Suppressor macrophage treated with lipopolysaccharide for 4 hours (primary cell): ENCODE measurements at places on chromosomes 5 and 9.

GRCh38 chr5:4883360-4883759, 256.8 kb upstream of the ADAMTS16 start:
- DNase-seq = no peak

GRCh38 chr5:96381526-96381925, 51.5 kb downstream of the PCSK1 start:
- DNase-seq = no peak

DNA sequence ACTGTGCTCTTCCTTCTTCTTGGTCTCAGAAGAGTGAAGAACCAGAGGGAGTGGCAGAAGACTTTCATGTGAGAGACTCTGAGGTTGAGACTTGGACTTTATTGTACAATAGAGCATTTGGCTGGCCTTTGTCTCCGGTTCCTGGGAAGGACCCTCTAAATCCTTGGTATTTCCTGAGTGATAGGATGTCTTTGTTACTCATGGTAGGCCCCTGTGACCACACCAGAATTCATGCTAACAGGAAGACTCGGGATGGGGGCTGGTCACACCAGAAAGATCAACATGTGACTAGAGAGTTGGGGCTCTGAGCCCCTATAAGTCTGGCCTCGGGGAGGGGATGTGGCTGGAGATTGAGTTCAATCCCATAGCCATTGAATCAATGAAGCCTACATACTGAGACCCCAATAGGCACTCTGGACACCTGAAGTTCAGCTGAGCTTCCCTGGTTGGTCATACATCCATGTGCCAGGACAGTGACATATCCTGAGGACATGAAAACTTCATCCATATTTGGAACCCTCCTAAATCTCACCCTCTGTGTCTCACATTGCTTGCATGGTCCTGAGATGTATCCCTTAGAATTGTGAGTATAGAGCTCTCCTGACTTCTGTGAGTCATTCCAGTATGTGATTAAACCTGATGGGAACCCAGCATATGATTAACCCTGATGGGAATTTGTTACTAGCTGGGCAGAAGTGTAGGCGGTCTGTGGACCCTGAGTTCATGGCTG, 201.7 kb downstream of the GADD45G start:
- DNase-seq = no peak

DNA sequence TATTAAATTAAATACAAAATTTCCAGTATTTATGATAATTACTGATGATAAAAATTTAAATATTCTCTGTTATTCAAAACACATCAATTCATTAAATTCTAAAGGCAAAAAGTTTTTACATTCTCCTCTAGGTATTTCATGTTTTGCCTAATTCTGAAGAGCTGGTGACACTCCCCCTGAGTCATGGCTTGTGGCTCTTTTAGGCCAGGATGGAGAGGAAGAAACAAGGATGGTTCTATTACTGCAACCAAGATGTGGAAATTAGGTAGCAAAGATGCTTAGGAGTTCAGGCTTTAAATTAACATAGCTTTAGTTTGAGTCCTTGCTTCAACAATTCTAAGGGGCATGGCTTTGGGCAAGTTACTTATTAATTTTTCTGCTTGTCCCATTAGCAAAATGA, 1295.8 kb downstream of the EFNA5 start:
- DNase-seq = no peak

- no peak for DNase-seq
Measured at GRCh38 chr9:129393064-129393463, 215.0 kb upstream of the IER5L start.

GRCh38 chr9:35871545-35871944, 1.3 kb upstream of the OR13J1 start:
- no peak for DNase-seq

DNA sequence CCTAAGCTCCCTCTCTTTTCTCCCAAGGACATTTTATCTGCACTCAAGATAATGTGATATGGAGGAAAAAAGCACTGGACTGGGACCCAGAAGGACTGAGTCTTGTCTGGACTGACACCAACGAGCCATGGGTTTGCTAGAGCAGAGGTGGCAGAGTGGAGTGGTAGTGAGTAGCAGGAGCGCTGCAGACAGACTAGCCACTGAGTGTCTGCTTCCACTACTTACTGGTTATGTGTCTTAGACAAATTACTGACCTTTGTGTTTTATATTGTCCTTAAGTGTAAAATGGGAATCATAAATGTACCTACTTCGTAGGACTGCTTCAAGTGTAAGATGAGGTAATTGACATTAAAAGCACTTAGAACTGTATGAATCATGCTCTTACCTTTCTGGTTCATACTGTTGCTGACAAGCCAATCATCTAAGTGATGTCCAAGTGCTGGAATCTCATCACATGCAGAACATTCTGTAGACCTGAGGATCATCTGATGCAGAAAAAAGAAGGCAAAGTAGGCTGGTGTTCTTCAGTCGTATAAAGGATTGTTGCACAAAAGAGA, 12.5 kb upstream of the PRLR start:
- DNase-seq = no peak

GRCh38 chr9:81132318-81132717, 557.0 kb downstream of the TLE1 start:
- no peak for DNase-seq

GRCh38 chr9:76654575-76654974, 109.7 kb upstream of the PCA3 start:
- peak; percentile 11 for DNase-seq

GRCh38 chr9:26221290-26221689, 543.0 kb upstream of the TUSC1 start:
- no peak for DNase-seq

GRCh38 chr9:80320480-80320879, 748.7 kb downstream of the TLE4 start:
- no peak for DNase-seq

DNA sequence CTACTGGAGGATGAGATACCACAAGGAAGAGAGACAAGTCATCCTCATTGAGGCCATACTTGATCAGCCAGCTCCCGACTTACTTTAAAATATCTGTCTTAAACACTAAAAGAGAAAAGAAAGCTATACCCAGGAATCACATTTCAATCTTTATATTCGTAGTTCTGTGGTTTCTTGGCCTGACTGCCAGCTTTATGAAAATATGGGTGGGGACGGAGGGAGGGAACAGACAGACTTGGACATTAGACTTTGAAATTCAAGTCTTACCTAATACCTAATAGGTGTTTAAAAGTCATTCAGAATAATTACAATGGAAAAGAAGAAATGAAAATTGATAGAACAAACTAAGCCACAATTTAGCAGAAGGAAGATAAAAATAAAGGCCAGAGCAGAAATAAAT, 604.8 kb upstream of the RORB start:
- DNase-seq = no peak

DNA sequence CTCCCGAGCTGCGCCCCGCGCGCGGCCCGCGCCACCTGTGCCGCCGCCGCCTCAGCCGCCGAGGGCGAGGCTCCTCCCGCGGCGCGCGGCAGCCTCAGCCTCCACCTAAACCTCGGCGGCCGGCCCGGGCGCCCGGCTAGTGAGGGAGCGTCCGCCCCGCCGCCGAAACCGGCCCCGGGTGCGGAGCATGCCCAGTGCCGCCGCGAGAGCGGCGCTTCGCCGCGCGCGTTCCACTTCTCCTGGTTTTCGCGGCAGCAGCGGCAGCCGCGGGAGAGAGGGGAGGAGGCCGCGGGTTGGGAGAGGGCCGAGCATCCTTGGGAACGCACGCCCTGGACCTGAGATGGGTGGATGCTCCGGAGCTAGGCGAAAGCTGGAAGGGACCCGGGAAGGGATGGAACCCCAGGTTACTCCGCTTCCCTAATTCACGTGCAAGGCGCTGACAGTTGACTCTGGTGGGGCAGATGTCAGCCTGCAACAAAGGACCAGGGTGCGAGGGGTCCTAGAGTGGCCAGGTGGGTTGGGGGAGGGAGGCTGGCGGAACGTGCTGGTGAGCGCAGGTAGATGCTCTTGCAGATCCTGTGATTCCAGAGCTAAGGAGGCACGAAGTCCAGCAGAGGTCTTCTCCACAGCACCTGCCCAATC, at the start of gene CTNND2:
Gene CTNND2, minus strand, starts transcription at position 182 of the 642 bp plus-strand sequence. CDS start 593 bp downstream, outside the sequence.
- DNase-seq = no peak

GRCh38 chr5:153860195-153860886, 178.4 kb downstream of the FAM114A2 start:
- no peak for DNase-seq
